Thymus (tissue), 14 donors: ENCODE measurements at places on chromosomes 6 and 20. TPM values are rescaled to one million over a fixed set of nuclear protein-coding genes. Genes with fewer than 3 reads are reported as not detected.

RNF182 gene
- 0.90 TPM for total RNA-seq

STAU1 gene
- total RNA-seq: 25.5 TPM

C6orf132 gene
- 0.71 TPM for total RNA-seq

MDFI gene
- total RNA-seq: 6.2 TPM

BMP5 gene
- total RNA-seq: 0.52 TPM

OXT gene
- 0.42 TPM for total RNA-seq

PCSK2 gene
- total RNA-seq: 0.05 TPM

OPRL1 gene
- total RNA-seq: 1.4 TPM

PTK7 gene
- total RNA-seq: 48.1 TPM

- H3K36me3 ChIP-seq: no peaks in the 10 kb centered on the region
- H3K27me3 ChIP-seq: no peaks in the 10 kb centered on the region
- no peak for DNase-seq
- no peak overlapping the region for H3K4me3 ChIP-seq
Measured at GRCh38 chr6:85388531-85388930, 61.4 kb upstream of the NT5E start.

GRCh38 chr6:137942736-137943135 is 75.7 kb downstream of the TNFAIP3 start:
- no peaks in the 10 kb centered on the region for H3K36me3 ChIP-seq
- no peak for DNase-seq
- H3K27ac ChIP-seq: no peak overlapping the region
- H3K4me1 ChIP-seq: no peaks in the 10 kb centered on the region
- H3K27me3 ChIP-seq: no peaks in the 10 kb centered on the region

GRCh38 chr20:59007665-59008511 is 834 bp upstream of the CTSZ start:
- H3K36me3 ChIP-seq: no peaks in the 10 kb centered on the region
- no peak overlapping the region for H3K4me3 ChIP-seq
- H3K27me3 ChIP-seq: peaks cover 23% of the 10 kb centered on the region
- no peak overlapping the region for H3K27ac ChIP-seq
- DNase-seq: no peak
- H3K4me1 ChIP-seq: peaks cover 36% of the 10 kb centered on the region

GRCh38 chr6:87697581-87698546 is 4.2 kb downstream of the AKIRIN2 start:
- no peaks in the 10 kb centered on the region for H3K27me3 ChIP-seq
- H3K36me3 ChIP-seq: peaks cover 5% of the 10 kb centered on the region
- peaks cover 3% of the 10 kb centered on the region for H3K4me1 ChIP-seq
- H3K27ac ChIP-seq: peak overlapping the region; percentile 72

GRCh38 chr6:24517659-24518543 is 23.1 kb downstream of the ALDH5A1 start:
- H3K4me1 ChIP-seq: peaks cover 23% of the 10 kb centered on the region
- peaks cover 37% of the 10 kb centered on the region for H3K36me3 ChIP-seq
- H3K27ac ChIP-seq: peak overlapping the region; percentile 65

- H3K27me3 ChIP-seq: no peaks in the 10 kb centered on the region
- H3K4me1 ChIP-seq: peaks cover 8% of the 10 kb centered on the region
- no peak for DNase-seq
- peaks cover 55% of the 10 kb centered on the region for H3K36me3 ChIP-seq
- H3K27ac ChIP-seq: no peak overlapping the region
- H3K4me3 ChIP-seq: no peak overlapping the region
Measured at GRCh38 chr20:34062570-34063482, 49.2 kb downstream of the EIF2S2 start.

DNA sequence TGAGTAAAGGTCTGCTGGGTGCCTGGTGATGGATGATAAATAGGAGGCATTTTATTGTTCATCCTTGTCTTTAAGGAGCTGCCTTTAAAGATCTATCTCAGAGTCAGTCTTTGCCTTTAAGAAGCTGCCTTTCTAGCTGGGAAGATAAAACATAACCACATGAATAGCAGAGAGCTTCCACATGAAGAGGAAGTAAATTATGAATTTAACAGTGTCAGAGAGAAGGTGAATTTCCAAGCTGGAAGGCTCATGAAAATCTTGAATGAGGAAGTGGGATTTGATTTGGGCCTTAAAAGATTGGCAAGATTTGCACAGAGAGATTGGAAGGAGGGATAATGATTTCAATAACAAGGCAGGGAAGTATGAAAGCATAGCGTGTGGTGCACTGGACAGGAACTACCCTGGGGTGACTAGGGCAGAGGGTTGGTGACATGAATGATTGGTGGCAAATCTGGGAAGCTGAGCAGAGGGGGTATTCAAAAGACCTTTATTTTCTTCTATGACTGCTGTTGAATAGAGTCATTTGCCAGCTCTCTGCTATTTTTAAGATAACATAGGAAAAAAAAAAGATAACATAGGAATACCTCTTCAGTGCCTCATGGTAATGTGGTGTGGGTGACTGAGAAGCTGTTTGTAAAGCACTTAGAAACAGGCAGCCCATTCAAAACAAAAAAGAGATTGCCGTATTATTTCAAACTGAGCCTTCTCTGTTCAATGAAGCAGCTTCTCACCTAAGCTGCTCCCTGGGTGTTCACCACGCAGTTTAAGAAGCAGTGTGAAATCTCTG is 591.6 kb downstream of the PKHD1 start:
- H3K27me3 ChIP-seq: no peaks in the 10 kb centered on the region
- no peak overlapping the region for H3K4me3 ChIP-seq
- H3K36me3 ChIP-seq: no peaks in the 10 kb centered on the region

GRCh38 chr6:13624871-13625288 is 9.7 kb downstream of the NOL7 start:
- no peak overlapping the region for H3K27ac ChIP-seq
- peak; percentile 60 for DNase-seq
- no peak overlapping the region for H3K4me3 ChIP-seq
- no peaks in the 10 kb centered on the region for H3K27me3 ChIP-seq
- H3K36me3 ChIP-seq: peaks cover 21% of the 10 kb centered on the region

- H3K4me1 ChIP-seq: peaks cover 15% of the 10 kb centered on the region
- no peak for DNase-seq
- no peak overlapping the region for H3K4me3 ChIP-seq
- H3K27me3 ChIP-seq: no peaks in the 10 kb centered on the region
- H3K36me3 ChIP-seq: no peaks in the 10 kb centered on the region
Measured at GRCh38 chr20:24452498-24453127, 16.8 kb upstream of the SYNDIG1 start.

DNA sequence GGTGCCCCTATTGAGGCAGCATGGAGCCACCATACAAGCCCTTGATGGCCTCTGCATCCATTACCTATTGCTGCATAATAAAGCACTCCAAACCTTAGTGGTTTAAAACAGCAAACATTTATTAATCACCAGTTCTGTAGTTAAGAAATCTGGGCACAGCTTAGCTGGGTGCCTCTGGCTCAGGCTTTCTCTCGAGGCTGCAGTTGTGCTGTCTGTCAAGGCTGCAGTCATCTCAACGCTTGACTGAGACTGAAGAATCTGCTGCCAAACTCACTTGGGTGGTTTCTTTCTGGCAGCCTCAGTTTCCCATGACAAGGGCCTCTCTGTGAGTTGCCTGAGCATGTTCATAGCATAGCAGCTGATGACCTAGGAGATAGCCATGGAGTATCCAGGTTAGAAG is 207.4 kb upstream of the LRFN2 start:
- no peaks in the 10 kb centered on the region for H3K36me3 ChIP-seq
- H3K27ac ChIP-seq: no peak overlapping the region
- H3K4me1 ChIP-seq: no peaks in the 10 kb centered on the region
- no peak for DNase-seq

DNA sequence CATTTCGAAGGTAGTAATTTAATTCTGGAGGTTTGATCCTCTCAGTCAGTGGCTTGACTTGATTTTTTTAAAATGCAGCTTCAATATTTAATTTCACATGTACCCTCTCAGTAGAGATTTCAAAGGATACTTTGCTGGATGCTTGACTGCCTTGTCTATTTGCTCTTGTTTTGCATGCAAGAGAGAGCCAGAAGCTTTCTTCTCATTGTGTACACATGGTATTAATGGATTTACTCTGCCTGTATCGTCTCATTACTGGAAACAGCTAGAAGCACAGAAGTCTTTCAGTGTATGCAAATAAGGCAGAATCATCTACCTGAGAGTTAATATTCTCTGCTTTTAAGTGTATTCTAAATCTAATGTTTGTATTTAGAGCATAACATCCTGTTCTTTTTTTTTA is 84.3 kb upstream of the FOXO3 start:
- no peaks in the 10 kb centered on the region for H3K4me1 ChIP-seq
- H3K27ac ChIP-seq: no peak overlapping the region
- DNase-seq: no peak
- H3K4me3 ChIP-seq: no peak overlapping the region
- H3K27me3 ChIP-seq: no peaks in the 10 kb centered on the region

DNA sequence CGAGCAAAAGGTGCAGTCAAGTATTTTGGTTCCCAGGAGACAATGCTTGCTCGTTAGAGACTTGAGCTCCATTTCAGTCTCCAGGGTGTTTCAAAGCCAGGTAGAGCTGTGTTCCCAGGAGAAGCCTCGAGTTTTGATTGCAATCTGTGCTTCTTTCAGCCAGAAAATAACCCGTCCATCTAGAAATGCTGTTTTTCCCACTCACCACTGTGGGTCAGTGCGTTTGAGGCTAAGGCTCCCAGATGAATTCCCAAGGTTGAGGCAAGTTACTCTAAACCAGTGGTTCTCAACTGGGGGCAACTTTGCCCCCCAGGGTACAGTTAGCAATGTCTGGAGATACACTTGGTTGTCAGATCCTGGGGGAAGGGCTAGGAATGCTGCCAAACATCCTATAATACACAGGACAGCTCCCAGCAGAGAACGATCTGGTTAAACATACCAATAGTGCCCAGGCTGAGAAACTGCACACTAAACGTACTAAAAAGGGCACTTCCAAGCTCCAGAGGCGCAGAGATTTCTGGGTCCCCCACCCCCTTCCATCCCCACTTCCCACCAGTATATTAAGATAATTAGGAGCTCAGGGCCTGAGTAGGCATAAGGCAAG is 13.8 kb downstream of the BMP7 start:
- no peak for DNase-seq
- no peaks in the 10 kb centered on the region for H3K36me3 ChIP-seq
- peaks cover 5% of the 10 kb centered on the region for H3K4me1 ChIP-seq
- H3K27me3 ChIP-seq: no peaks in the 10 kb centered on the region
- H3K4me3 ChIP-seq: no peak overlapping the region

DNA sequence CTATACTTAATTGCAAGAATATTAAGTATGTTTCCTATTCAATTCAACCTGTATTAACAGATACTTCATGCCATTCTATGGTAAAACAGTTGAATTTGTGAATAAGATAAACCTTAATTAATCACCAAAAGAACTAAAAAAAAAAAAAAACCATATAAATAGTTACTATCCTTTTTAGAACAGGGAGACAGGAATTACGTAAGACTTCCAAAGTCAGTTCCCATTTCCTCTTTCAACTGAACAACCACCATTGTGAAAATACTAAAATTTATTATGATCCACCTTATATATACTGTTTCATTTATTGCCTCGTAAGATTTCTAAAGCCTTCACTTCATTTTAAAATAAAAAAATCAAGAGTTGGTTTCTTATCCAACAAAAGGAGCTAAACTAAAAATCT is 9.4 kb downstream of the CCNC start:
- no peaks in the 10 kb centered on the region for H3K4me1 ChIP-seq
- H3K4me3 ChIP-seq: no peak overlapping the region
- peaks cover 18% of the 10 kb centered on the region for H3K36me3 ChIP-seq
- H3K27me3 ChIP-seq: no peaks in the 10 kb centered on the region

DNA sequence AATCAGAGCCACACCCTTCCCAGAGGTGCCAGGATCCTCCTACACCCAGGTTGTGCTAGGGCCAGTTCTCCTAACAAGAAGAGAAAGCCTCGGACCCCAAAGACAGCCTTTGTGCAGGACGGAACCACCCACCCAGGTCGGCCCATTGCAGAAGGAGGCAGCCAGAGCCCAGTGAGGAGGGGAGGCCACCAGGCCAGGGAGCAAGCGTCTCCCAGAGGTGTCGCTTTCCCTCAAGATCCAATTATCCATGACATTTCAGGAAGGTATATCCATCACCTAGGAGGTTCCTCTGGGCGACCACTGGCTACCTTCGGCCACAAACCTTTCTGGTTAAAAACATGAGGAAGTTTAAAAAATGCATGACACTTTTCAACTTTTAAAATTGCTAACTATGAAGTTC is 87.4 kb upstream of the THBS2 start:
- H3K4me3 ChIP-seq: no peak overlapping the region
- DNase-seq: no peak
- H3K27me3 ChIP-seq: no peaks in the 10 kb centered on the region
- no peak overlapping the region for H3K27ac ChIP-seq

- H3K27ac ChIP-seq: no peak overlapping the region
- no peak for DNase-seq
- H3K4me3 ChIP-seq: no peak overlapping the region
Measured at GRCh38 chr20:21767200-21767738, 61.8 kb downstream of the PAX1 start.

GRCh38 chr6:168160506-168161370 is 81.7 kb upstream of the FRMD1 start:
- DNase-seq: no peak
- no peaks in the 10 kb centered on the region for H3K36me3 ChIP-seq
- peaks cover 4% of the 10 kb centered on the region for H3K27me3 ChIP-seq
- no peaks in the 10 kb centered on the region for H3K4me1 ChIP-seq

- DNase-seq: no peak
- no peaks in the 10 kb centered on the region for H3K36me3 ChIP-seq
- no peaks in the 10 kb centered on the region for H3K4me1 ChIP-seq
- H3K27me3 ChIP-seq: no peaks in the 10 kb centered on the region
- H3K4me3 ChIP-seq: no peak overlapping the region
Measured at GRCh38 chr20:19375801-19376200, 163.4 kb downstream of the SLC24A3 start.

GRCh38 chr6:143098054-143098671 is 37.5 kb downstream of the AIG1 start:
- H3K4me1 ChIP-seq: no peaks in the 10 kb centered on the region
- DNase-seq: no peak
- H3K36me3 ChIP-seq: no peaks in the 10 kb centered on the region
- H3K4me3 ChIP-seq: no peak overlapping the region
- H3K27ac ChIP-seq: no peak overlapping the region

GRCh38 chr6:33909737-33910136 is 105.9 kb upstream of the MLN start:
- H3K4me1 ChIP-seq: peaks cover 76% of the 10 kb centered on the region
- no peak overlapping the region for H3K4me3 ChIP-seq
- no peaks in the 10 kb centered on the region for H3K27me3 ChIP-seq
- no peak overlapping the region for H3K27ac ChIP-seq
- no peak for DNase-seq

DNA sequence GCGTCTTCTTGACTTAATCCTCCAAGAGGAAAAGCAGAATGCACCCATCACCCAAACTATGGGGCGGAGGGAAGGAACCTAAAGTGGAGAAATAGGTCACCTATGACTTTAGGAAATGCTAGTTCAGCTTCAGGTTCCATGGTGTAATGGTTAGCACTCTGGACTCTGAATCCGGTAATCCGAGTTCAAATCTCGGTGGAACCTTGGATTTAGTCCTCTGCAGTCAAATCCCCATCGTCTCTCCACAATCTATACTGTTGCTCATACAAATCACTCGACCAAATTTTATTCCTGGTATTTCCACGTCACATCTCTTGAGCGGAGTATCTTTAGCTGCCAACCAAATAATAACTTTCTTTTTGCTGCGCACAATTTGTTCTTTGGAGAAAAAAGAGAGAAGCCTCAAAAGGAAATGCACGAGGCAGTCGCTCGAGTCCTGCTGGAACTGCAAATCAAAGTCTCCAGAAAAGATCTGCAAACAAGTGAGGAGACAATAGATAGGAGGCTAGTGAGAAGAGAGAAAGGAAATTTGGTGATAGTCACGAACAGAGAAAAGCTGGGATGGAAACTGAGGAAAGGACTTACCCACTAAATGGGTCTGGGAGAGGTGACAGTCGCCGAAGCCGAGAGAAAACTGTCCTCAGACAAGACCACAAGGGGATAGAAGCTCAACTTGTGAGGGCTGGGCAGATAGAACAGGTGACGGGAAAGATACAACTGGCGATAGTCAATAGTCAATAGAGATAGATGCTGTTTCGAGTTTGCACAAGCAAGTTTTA is 16.6 kb downstream of the POM121L2 start:
- no peak overlapping the region for H3K4me3 ChIP-seq
- H3K36me3 ChIP-seq: no peaks in the 10 kb centered on the region
- DNase-seq: no peak
- H3K27ac ChIP-seq: no peak overlapping the region
